Activated CD8-positive, alpha-beta memory T cell treated with anti-CD3 and anti-CD28 coated beads, Interleukin-2, amount 50 U/mL, for 48 hours (primary cell): ENCODE measurements at places on chromosomes 7 and 10.

GRCh38 chr10:132538790-132539421, 1.3 kb downstream of the INPP5A start:
- DNase-seq, result no peak

DNA sequence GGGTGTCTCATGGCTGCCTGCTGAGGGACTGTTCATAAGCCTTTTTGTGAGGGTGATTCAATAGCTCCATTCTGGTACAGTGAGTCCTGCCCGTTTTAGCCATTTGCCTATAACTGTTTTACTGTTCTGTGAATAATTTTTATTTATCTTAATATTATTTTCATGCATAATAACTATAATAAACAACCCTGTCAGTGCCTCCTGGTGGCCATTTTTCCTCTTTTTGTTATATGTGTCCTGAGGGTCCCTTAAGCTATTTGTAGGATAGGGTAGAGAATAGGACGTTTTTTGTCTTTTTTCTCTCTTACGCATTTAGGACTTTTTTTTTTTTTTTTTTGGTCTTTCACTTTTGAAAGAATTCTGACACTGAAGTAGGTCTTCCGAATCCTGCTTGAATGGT, 2.9 kb downstream of the C1QL3 start:
- no peak for DNase-seq

GRCh38 chr7:128954150-128954549, 16.4 kb downstream of the IRF5 start:
- no peak for DNase-seq

GRCh38 chr10:128710098-128710797, 584.0 kb upstream of the MKI67 start:
- DNase-seq, result no peak

DNA sequence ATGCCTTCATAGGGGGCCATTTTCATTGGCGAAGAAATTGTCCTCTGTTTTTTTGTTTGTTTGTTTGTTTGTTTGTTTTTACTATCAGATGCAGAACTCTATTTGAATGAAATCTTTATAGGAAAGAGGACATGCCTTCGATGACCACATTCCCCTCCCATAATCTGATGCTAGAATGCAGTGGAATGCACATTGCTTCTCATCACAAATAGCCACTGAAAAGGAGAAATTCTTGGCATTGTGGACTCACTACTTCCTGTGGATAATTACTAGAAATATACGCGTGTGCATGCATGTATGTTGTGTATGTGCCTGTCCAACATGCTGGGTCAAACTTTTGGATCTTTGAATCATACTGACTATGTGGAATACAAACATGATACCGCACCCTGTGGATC, 70.5 kb upstream of the SFMBT2 start:
- DNase-seq, result no peak

DNA sequence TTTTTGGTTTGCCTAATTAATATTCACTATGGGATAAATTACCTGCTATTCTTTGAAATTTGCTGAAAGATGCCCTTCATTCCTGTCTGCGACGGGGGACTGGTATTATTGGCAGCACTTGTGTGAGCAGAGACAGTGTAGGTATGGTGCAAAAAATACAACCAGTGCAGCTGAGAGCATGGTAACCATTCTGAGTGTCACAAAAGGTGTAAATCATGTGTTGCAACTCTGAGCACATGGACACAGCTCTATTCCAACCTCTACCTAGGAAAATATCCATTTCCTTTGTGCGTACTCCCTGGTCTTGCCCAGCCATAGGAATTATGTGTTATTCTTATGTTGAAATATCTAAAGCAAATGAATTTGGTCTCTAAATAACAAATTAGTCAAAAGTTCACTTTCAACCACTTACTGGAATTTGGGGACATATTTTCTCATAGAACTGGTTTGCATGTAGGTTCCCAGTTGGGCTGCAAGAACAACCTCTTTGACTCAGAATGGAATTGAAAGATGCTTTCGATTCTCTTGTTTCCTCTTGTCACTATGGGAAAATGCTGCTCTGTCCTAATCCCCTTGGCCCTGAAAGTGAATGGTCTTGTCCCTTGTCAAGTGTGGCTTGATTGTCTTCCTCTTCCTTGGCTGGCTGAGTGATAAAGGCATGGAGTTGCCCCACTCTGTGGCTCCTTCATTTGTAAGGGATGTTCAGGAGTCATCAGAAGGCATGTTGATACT, 57.0 kb downstream of the CELF2 start:
- no peak for DNase-seq

DNA sequence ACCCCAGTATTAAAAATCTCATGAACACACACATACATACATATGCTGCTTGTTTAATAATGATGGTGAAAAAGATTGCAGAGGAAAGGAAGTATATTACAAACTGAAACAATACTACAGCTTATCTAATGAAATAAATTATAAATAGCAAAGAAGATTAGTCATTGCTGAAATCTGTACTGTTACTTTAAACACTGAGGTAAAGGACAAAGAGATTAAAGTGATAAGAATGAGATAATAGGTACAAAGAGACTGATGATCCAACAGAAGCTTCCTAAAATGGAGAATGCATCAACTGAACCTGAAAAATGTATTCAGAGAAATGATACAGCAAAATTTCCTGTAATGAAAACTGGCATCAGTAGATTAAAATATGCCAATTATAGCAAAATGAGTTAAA, 91.5 kb upstream of the KCND2 start:
- DNase-seq, result no peak

GRCh38 chr7:51467384-51468017, 150.9 kb upstream of the COBL start:
- no peak for DNase-seq

DNA sequence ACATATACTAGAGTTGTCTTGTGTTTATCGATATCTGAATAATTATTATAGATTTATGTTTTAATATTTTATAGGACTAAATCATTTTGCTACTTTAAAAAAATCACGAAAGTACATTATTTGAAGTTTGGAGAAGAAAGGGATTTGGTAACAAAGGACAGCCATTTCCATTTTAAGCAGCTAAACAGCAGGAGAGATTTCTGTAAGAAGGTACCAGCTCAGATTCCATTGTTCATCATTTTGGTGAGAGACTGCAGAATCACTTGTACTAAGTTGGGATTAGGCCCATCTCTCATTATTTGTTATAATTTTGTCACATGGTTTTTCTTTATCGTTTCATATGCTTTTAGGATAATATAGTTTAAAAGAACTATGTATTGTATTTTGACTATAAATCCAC, 46.7 kb downstream of the PALS2 start:
- no peak for DNase-seq

DNA sequence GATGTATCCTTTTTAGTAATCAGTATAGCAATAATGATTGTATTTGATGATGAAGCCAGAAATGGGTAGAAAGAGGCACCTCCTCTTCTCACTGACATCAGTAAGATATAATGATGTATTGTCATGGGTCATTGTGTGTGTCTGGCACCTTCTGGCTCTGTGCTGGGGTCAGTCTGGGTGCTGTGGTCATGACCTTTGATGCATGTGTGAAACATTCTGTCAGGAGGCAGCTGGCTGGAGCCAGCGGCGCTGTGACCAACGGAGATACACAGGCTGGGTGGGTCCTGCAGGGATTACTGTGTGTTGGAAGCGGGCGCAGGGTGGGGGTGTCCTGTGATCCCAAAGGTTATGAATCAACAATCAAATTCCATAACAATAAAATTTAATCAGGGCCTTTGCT, 35.2 kb downstream of the EEPD1 start:
- DNase-seq, result no peak

GRCh38 chr7:82080254-82080927, 310.5 kb upstream of the HGF start:
- no peak for DNase-seq

- DNase-seq, result no peak
Observed at GRCh38 chr7:64611717-64612116, 48.8 kb upstream of the ZNF680 start.

GRCh38 chr7:37541810-37542443, 93.3 kb upstream of the ELMO1 start:
- no peak for DNase-seq

DNA sequence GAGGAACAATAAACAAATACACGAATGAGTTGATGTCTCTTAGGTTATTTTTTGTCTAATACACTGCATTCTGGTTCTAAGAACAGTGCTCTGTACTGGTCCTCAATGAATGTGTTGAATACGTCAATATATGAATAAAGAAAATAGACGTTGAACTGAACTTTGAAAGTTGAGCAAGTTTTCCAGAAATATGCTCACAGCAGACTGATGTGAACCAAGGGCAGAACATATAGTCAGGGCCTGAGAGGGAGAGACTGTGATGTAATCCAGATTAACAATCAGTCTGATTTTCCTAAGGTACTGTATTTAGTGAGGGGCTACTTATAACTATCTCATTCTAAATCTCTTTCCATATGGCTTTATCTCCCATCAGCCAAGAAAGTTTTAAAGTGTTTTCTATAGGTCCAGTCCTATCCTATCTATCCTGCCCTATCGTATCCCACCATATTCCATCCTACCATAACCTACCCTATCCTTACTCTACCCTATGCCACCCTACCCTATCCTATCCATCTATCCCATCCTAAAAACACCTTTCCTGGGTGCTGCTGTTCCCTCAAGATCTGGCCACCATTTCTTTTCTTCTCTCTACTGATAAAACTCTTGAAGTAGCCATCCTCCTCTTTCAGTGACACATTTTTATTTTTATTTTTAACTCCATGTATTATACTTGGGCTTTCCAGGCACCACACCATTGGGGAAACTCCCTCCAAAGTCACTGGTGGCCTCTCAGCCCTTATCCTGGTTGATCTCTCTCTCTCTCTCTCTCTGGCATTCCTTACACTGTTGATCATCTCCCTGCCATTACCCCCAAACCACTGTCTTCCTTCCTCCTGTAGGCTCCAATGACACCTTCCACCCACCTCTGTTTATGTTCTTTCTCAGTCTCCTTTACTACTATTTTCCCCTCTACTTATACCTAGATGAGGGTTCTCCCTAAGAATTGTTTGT, 212.3 kb upstream of the SLC26A5 start:
- DNase-seq, result no peak

- DNase-seq, result no peak
Observed at GRCh38 chr7:13921062-13921461, 68.4 kb downstream of the ETV1 start.

DNA sequence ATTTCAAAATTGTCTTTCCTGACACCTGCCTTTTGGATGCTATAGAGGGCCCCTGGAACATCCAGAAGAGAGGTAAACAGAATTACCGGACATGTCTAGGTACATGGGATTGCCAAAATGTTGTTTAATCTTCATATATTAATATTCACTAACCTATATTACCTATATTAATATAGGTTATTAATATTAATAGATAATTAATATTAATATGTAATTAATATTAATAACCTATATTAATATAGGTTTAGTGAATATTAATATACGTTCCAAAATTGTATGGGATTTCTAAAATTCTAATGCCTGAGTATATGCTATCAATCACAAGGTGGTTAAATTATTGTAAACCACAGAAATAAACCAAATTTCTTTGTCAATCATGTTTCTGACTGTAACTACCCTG, 17.4 kb downstream of the TOMM7 start:
- DNase-seq, result no peak

- DNase-seq, result peak; percentile 70
Observed at GRCh38 chr7:151115121-151115835, 29.0 kb downstream of the AGAP3 start.

- peak; percentile 51 for DNase-seq
Observed at GRCh38 chr10:86261941-86262687, 104.5 kb downstream of the GRID1 start.

GRCh38 chr7:78037603-78038002, 239.0 kb downstream of the PHTF2 start:
- DNase-seq, result no peak

DNA sequence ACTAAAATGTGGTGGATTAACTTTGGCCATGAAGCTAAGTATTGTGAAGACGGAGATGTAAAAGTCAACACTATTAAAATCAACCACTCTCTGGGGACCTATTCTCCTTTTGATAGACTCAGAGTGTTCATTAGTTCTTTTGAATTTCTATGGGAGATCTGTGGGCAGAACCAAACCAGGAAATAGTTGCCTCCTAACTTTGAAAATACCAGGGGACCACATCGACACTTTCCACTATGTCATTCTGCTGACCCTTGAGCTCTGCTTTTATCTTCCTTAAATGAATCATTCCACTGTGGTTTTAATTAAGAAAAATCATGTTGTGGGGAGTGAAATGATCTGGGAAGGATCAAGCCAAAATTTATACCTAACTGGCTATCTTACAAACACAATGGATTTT, 960.5 kb downstream of the GATA3 start:
- no peak for DNase-seq

- peak; percentile 79 for DNase-seq
Observed at GRCh38 chr10:97196223-97197029, 10.7 kb upstream of the SLIT1 start.

DNA sequence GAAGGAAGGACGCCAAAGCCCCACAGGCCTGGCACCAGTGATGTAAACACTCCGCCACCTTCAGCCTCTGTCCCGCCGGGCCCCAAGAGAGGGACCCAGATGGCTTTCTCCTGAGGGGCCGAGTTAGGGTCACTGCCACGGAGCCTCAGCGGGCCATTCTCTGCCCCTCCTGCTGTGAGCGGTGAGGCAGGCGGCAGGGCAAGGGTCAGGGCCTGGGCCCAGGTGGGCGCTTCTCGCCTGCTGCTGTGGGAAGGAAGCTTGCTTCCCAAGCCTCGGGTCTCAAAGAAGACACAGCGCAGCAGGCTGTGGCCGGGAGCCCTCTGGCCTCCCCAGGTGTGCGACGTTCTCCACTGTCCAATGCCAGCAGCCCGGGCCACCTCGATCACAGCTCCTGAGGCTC, 84.8 kb downstream of the PROSER2 start:
- no peak for DNase-seq

GRCh38 chr7:149865437-149865836, 8.3 kb upstream of the ATP6V0E2 start:
- DNase-seq, result no peak

DNA sequence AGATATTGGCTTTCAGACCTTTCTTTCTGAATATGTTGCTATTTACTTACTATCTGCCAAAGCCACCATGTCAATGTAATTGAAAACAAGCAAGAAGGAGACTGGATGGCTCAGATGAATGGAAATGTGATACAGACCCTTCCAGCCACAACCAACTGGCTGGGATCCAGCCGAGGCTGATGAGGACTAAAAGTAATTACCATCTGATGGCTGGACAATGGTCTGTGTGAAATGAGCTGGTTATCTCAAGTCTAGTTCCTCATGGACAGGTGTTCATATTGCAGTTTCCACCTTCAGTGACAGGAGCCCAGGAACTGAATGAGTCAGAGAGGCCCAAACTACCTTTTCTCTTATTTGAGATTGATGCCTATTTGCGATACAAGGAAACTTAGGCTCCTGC, 267.5 kb downstream of the GATA3 start:
- no peak for DNase-seq

GRCh38 chr7:129427526-129428045, 6.6 kb upstream of the STRIP2 start:
- no peak for DNase-seq

DNA sequence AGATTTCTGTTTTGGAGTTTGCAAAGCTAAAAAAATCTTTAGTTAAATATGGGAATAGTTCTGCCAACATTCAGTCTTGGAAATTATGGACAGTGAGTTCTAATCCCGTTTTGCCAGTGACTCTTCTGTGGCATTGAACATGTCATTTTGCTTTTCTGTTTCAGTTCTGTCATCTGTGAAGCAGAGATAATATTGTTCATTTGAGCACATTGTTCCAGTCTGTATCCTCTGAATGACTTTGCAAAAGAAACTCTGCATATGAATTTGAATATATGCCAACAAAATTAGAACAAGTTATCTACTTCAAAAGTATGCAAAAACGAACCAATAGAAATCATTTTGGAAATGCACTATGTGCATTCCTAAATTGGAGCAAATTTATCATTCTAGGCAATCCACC, 746.0 kb upstream of the POT1 start:
- no peak for DNase-seq
